Osteoblast (primary cell): ENCODE measurements at places on chromosomes 16 and 17. TPM values are rescaled to one million over a fixed set of nuclear protein-coding genes. Genes with fewer than 3 reads are reported as not detected.

The CA7 gene
- not detected in 2 replicates for total RNA-seq

The AOC2 gene
- 0.72 and 0.88 TPM in 2 replicates for total RNA-seq

The TEFM gene
- total RNA-seq: 10.9 and 13.6 TPM in 2 replicates

The PLK1 gene
- total RNA-seq: 2.2 and 3.5 TPM in 2 replicates

- peaks cover 4% of the 10 kb centered on the region for H3K4me1 ChIP-seq
- peak; percentile 34 for DNase-seq
- H3K36me3 ChIP-seq: no peaks in the 10 kb centered on the region
- no peak overlapping the region for H3K27ac ChIP-seq
Measured at GRCh38 chr16:29023279-29024277, 38.7 kb downstream of the LAT start.

DNA sequence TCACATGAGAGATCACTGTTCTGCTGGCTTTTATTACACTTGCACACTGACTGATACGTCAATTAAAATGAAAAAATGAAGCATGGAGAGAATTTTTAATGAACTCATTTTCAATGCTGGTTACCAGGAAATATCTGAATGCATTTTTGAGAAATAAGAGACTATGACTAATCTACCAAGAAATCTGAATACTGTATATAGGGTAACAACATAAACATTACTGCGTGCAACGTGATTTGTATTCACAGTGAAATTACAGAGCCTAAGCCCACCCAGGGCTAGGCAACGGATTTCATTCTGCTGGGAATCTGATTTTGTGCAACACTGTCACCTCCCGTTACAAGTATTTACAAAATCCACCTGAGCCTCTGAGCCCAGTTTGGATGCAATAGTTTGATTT lies 23.8 kb upstream of the LCMT1 start:
- no peaks in the 10 kb centered on the region for H3K36me3 ChIP-seq
- H3K4me1 ChIP-seq: no peaks in the 10 kb centered on the region
- H3K27me3 ChIP-seq: no peaks in the 10 kb centered on the region
- DNase-seq: no peak
- H3K27ac ChIP-seq: no peak overlapping the region
- no peak overlapping the region for H3K4me3 ChIP-seq

DNA sequence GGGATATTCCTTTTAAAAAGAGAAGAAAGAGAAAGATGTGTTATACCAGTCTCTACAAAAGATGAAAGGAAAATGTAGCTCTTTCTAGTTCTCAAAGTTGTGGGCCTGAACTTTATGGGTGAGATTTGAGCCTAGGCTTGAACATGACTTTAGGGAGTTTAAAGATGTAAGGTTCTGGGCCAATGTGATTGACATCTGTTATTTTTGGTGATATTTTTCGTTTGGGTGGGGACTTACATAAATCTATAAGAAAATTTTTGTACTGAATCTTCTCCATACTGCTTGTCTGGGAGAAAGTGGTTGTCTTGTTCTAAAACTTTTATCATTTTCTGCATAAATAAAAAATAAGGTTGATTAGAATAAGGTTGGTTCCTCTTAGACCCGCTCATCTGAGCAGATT lies 4.8 kb downstream of the PRKCA start:
- DNase-seq: no peak
- no peaks in the 10 kb centered on the region for H3K27me3 ChIP-seq
- H3K36me3 ChIP-seq: peaks cover 16% of the 10 kb centered on the region
- H3K27ac ChIP-seq: peak overlapping the region; percentile 76
- no peak overlapping the region for H3K4me3 ChIP-seq

DNA sequence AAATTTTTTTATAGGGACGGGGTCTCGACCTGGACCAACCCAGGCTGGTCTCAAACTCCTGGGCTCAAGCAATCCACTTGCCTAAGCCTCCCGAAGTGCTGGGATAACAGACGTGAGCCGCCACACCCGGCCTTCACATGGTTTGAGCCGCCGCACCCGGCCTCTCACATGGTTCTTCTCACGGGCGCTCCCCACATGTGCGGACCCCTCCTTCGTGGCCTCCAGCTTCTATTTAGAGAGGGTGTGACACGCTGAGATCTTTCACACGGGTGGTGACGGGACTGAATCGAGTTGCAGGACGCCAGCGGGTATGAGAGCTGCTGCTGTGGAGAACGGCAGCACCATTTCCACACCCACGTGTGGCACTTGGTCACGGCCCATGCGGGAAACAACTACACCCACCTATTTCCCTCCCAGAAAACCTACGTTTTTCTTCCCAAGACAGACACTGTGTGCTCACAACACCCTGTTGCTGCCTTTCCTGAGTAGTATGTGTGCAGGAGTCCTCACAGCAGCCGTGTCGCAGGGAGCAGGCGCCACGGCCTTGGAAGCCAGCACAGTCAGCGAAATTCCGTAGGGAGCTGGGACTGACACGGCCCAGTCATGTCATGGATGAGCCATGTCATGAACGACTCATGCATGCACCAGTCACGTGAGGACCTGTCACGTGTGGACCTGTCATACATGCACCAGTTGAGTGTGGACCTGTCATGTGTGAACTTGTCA lies 20.1 kb upstream of the ACSF3 start:
- no peaks in the 10 kb centered on the region for H3K4me1 ChIP-seq
- H3K27me3 ChIP-seq: peaks cover 16% of the 10 kb centered on the region
- DNase-seq: no peak
- H3K27ac ChIP-seq: no peak overlapping the region
- H3K36me3 ChIP-seq: no peaks in the 10 kb centered on the region
- no peak overlapping the region for H3K4me3 ChIP-seq

- peak overlapping the region; percentile 92 for H3K27ac ChIP-seq
- no peaks in the 10 kb centered on the region for H3K27me3 ChIP-seq
- DNase-seq: peak; percentile 90
- H3K4me1 ChIP-seq: peaks cover 13% of the 10 kb centered on the region
Measured at GRCh38 chr16:87765473-87765775, 362 bp downstream of the KLHDC4 start.
